ENCODE measurements at places on chromosomes 6 and 20.

DNA sequence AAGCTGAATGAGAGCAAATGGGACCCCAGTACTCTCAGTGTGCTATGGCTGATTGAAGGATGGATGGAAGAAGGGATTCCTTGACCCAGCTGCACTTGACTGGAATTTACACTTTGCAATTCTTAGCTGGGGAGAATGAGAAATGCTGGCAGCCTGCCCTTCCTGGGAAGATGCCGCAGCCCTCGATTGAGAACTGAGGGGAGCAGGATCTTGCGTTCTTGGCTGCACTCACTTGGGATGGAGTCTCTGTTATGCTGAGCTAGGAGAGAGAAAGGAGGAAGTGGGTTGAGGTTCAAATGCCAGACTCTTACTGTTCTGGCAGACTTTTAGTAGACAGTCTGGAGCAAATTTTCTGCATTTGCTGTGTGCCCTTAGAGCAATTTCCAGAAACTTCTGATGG is 221.2 kb downstream of the FNDC1 start:
- no peak for DNase-seq

GRCh38 chr6:154267508-154268106 is 89.0 kb downstream of the IPCEF1 start:
- DNase-seq: no peak

- DNase-seq: no peak
These were observed 67.9 kb downstream of the MLIP start for GRCh38 chr6:54179152-54179551.

GRCh38 chr6:81793821-81794475 is 41.5 kb upstream of the TENT5A start:
- DNase-seq: no peak

DNA sequence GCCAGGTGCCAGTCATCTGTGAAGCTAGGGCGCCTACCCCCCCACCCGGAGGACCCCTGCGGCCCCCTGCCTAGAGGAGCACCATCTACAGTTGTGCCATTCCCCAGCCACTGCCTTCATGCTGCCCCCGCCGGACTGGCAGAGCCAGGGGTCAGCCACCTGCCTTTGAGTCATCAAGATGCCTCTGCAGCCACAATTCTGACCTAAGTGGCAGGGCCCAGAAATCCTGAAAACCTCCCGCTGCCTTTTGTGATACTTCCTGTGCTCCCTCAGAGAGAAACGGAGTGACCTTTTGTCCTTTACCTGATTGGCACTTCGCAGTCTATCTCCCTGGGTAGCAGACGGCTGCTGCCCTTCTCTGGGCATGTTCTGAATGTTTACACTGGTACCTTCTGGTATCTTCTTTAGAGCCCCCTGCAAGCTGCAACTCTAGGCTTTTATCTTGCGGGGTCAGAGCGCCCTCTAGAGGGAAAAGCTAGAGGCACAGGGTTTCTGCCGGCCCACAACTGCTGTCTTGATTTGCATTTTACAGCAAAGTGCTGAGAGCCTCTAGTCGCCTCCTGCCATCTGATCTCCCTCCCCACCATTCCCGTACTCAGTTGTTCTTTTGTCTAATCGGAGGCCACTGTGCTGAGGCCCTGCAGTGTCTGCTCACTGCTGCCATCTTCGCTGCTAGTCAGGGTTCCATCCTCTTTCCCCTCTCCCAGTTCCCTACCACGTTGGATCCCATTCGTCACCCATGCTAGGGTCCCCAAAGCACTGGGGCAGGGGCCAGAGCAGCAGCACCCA is 26.9 kb downstream of the SPATA2 start:
- DNase-seq: peak; percentile 50

- no peak for DNase-seq
These were observed 5.8 kb upstream of the PLTP start for GRCh38 chr20:45917790-45918141.

- no peak for DNase-seq
These were observed 728 bp downstream of the PSMA7 start for GRCh38 chr20:62142252-62143080.

- no peak for DNase-seq
These were observed 21.8 kb upstream of the TMEM170B start for GRCh38 chr6:11515763-11516162.

DNA sequence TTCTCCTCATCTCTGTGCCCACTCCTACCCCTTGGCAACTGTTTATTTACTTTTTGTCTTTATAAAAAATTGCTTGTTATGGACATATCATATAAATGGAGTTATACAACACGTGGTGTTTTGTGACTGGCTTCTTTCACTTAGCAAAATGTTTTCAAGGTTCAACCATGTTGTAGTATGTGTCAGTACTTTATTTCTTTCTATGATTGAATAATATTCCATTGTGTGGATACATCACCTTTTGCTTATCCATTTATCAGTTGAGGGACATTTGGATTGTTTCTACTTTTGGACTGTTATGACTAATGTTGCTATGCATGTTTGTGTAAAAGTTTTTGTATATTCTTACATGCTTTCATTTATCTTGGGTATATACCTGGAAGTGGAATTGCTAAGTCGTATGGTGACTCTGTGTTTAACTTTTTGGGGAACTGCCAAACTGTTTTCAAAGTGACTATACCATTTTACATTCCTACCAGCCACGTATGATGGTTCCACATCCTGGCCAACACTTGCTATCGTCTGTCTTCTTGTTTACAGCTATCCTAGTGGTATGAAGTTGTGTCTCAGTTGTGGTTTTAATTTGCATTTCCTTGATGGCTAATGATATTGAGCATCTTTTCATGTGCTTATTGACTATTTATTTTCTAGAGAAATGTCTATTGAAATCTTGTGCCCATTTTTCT is 84.4 kb downstream of the SLX4IP start:
- peak; percentile 64 for DNase-seq

- no peak for DNase-seq
These were observed 19.0 kb downstream of the RREB1 start for GRCh38 chr6:7126754-7127153.
